ENCODE measurements at places on chromosomes 1 and 21.

DNA sequence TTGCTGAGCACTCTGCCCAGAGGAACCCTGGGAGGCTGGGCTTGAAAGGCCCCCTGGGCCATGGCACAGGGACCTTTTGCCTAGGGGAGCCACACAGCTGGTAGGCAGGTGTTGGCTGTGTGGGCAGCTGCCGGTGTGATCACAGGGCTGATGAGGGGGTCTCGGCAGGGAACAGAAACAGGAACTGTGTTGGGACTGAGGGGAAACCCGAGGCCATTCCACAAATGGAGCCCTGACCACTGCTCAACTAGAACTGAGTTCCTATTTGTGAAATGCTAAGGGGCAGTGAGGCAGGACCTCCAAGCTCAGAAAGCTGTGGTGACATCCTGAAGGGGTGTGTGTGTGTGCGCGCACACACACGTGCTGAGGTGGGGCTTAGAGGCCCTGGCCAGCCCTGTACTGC is 6.4 kb upstream of the THEM5 start:
- DNase-seq: no peak

DNA sequence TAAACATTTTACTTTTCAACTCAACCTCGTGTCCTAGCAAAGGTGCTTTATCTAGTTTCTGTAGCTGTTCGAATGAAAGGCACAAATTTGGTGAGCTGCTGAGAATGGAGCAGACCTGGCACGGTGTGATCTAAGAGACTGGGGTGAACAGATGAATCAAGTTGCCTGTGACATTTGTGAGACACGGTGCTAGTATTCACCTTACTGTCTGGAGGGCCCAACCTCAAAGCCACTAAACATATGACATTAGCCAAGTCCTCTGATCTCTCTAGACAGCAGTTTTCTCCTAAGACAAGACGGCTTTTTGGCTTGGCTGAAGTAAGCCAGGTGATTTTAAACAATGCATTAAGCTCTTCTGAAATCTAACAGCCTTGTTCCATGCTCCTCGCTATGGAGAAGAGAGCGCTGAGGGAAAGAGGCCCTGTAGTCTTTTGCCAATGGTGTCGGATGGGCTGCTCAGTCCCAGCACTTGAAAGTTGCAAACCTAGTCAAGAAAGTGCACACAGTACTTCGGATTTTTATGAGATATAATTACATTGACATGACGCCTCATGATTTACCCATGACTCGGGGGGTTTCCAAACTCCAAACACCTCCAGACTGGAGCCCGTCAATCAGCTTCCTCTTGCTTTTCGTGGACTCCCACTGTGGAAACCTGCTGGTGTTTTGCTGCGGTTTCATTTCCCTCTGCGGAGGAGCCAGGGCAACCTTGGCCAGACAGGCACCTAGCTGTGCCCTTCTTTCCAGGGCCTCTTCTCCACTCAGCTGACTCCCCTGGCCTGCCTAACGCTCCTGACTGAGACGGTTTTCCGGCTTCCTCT is 794 bp upstream of the TOR3A start:
- DNase-seq: no peak

GRCh38 chr21:42299324-42300044 is 15.7 kb downstream of the TFF3 start:
- DNase-seq: no peak

- no peak for DNase-seq
Observed at GRCh38 chr1:42769811-42770210, 2.8 kb downstream of the C1orf50 start.

GRCh38 chr1:156474966-156475365 is 25.6 kb downstream of the MEF2D start:
- no peak for DNase-seq
